ENCODE measurements at places on chromosomes 12 and 14. TPM values are rescaled to one million over a fixed set of nuclear protein-coding genes. Genes with fewer than 3 reads are reported as not detected.

BATF gene
- total RNA-seq: not detected

TAMALIN gene
- 1.5 TPM for total RNA-seq

PTCSC3 gene
- total RNA-seq: not detected

OR4E2 gene
- not detected for total RNA-seq

OVCH1 gene
- total RNA-seq: not detected

RPGRIP1 gene
- total RNA-seq: not detected

IRAK3 gene
- total RNA-seq: 11.6 TPM
